ENCODE measurements at places on chromosomes 1 and 21.

- no peak for DNase-seq
Measured at GRCh38 chr1:169725930-169726329, 7.9 kb downstream of the SELE start.

DNA sequence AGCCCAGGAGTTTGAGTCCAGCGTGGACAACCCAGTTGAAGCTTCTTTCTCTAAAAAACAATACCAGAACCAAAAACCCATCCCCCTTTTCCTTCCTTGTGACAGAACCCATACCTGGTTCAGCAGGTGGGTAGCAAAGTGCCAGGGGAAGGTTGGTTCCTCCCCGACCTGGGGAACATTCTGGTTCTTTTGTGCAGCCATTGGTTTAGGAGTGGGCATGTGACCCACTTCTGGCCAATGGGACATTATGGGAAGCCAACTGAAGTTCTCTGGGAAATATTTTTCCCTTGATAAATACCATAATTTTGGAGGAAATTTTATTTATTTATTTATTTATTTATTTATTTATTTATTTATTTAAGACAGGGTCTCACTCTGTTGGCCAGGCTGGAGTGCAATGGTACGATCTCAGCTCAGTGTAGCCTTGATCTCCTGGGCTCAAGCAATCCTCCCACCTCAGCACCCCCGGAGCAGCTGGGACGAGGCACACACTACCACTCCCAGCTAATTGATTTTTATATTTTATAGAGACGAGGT lies 15.8 kb upstream of the MAPKAPK2 start:
- no peak for DNase-seq

GRCh38 chr1:234433563-234434285 lies 45.3 kb downstream of the TARBP1 start:
- DNase-seq = peak; percentile 35

- DNase-seq = no peak
Measured at GRCh38 chr1:37828410-37829074, 20.5 kb upstream of the YRDC start.

All from fibroblast of upper back skin (primary cell).